Uterus (tissue), 4 donors: ENCODE measurements at places on chromosomes 6 and 20. TPM values are rescaled to one million over a fixed set of nuclear protein-coding genes. Genes with fewer than 3 reads are reported as not detected.

Gene RFX6
- total RNA-seq, result not detected

Gene IBTK
- 43.3 TPM for total RNA-seq

Gene MAP7
- 1.3 TPM for total RNA-seq

DNA sequence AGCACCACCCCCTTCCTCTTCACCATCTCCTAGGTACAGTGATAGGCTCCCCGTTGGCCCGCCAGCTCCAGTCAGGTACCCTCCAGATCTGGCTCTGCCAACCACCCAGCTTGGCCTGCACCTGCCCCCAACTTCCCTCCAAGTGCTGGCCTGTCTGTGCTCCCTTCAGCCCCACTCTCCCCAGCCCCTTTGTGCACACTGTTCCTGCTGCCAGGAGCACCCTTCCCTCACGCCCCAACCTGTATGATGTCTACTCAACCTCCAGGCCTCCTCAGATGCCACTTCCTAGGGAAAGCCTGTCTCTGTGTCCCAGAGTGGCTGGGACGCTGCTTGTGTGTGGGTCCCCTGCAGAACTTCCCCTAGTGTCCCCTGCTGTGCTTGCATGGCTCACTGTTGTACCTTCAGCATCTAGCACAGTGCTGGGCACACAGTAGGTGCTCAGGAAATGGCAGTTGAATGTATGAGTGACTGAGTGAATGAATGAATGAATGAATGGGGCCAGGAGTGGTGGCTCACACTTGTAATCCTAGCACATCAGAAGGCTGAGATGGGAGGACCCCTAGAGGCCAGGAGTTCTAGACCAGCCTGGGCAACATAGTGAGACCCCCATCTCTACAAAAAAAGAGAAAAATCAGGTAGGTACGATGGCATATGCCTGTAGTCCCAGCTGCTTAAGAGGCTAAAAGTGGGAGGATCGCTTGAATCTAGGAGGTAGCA, 3.0 kb downstream of the ZBP1 start:
- DNase-seq, result no peak

DNA sequence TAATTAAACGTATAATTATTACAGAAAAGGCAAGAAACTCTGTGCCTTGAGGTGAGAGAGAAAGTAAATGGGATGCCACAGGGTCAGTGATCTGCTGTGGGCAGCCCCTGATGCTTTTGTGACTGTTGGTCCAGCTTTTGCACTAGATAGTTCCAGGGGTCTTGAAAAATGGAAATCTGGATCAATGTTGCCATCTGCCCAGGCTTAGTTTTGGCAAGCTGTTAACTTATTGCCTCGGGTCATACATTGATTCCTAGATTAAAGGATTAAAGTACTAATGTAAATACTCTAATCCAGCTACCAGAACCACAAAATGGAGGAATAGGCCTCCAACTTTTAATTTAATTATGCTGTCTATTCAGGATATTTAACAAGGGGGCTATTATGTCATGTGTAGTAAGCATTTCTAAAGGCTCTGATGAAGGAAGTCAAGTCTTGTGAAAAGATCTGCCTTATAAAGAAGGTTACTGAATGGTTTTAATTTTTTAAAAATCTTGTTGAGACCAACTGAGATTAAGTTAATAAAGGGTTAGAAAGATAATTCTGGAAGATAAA, 376.0 kb upstream of the HS3ST5 start:
- DNase-seq, result no peak

GRCh38 chr20:41290804-41291389, 26.6 kb downstream of the ZHX3 start:
- no peak for DNase-seq

- DNase-seq, result no peak
Measured at GRCh38 chr20:44208770-44209169, 1.8 kb downstream of the OSER1 start.

DNA sequence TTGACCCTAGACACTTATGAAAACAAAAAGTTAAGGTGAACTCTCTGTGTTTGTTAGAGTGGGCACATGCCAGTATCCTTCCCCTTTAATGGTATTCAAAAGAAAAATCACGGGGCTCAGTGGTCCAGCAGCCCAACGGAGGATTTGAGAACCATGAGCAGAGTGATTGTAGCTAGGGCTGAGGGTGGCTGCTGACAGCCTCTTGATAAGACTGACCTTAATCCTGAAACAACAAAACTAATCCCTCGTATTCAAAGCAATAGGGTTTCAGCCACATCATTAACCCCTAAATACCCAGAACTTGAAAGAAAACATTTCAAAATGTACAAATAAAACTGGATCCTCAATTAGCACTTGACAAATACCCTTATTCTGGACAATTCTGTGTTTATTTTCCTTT, 95.1 kb downstream of the SNAP25 start:
- DNase-seq, result no peak
